ENCODE measurements at places on chromosomes 12 and 14. TPM values are rescaled to one million over a fixed set of nuclear protein-coding genes. Genes with fewer than 3 reads are reported as not detected.

Gene GPR68
- 14.0 TPM for total RNA-seq

Gene BHLHE41
- not detected for total RNA-seq

DNA sequence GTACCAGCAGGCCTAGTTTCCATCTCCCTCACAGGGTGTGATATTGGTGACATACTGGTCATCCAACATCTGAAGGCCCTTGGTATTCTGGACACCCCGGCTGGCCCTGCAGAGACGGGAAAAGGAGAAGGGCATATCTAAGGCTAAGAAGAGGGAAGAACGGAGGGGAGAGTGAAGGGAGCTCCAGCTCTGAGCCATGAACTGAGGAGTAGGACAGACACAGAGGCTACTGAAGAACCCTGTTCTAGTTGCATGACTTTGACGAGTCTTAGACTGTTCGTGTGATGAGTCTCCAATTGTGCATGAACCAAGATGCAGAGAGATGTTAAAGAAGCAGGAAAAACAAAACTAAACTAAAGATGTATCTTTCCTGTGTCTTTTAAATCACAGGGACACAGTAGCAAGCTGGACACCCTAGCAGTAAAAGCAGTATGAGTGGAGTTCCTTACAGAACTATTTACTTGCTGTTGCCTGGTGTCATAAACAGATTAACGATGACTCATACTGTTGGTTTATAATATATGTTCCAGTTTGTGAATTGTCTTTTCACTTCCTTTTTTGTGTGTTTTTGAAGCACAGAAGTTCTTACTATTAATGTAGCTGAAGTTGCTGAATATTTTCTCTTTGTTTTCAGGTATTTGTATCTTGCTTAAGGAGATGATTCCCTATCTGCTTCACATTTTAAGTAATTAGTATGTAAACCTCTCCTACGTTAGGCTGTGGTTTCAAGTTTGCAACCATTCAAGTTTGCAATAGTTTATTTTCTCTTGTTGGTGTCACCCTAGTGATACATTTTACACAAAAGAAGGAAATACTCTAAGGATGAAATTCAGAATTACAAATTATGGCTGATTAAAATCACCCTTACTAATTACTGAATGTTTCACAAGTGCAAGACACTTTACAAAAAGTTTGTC lies 15.7 kb downstream of the FAR2 start:
- H3K36me3 ChIP-seq, result no peaks in the 10 kb centered on the region
- H3K27ac ChIP-seq, result no peak overlapping the region
- peaks cover 12% of the 10 kb centered on the region for H3K4me1 ChIP-seq
- H3K27me3 ChIP-seq, result no peaks in the 10 kb centered on the region
- no peak overlapping the region for H3K4me3 ChIP-seq
- DNase-seq, result no peak

- H3K27ac ChIP-seq, result no peak overlapping the region
- DNase-seq, result peak; percentile 71
Observed at GRCh38 chr12:103877934-103878510, 37.0 kb upstream of the NT5DC3 start.

- H3K4me1 ChIP-seq, result no peaks in the 10 kb centered on the region
- H3K27ac ChIP-seq, result no peak overlapping the region
- H3K27me3 ChIP-seq, result peaks cover 5% of the 10 kb centered on the region
- no peaks in the 10 kb centered on the region for H3K36me3 ChIP-seq
- no peak for DNase-seq
- no peak overlapping the region for H3K4me3 ChIP-seq
Observed at GRCh38 chr12:125371033-125371432, 305.8 kb downstream of the AACS start.

DNA sequence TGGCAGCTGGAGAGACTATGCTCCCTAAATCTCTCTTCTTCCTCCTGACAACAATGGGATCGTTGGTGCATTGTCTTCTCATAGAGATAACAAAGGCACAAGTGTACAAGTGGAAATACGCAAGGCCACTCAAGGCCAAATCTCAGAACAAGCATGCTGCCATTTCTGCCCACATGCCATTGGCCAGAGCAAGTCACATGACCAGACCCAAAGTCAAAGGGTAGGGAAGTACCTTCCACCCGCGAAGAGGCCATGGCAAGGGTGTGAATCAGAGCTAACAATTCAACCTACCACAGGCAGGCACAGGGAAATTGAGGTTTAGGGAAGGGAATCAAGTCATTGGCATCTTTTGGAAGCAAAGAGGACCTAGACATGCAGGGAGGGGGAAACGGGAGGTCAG lies 38.5 kb upstream of the IGF1 start:
- H3K36me3 ChIP-seq, result no peaks in the 10 kb centered on the region
- H3K27ac ChIP-seq, result no peak overlapping the region
- H3K27me3 ChIP-seq, result peaks cover 6% of the 10 kb centered on the region
- no peaks in the 10 kb centered on the region for H3K4me1 ChIP-seq
- no peak for DNase-seq

- H3K4me3 ChIP-seq, result no peak overlapping the region
- H3K4me1 ChIP-seq, result peaks cover 16% of the 10 kb centered on the region
- H3K27ac ChIP-seq, result no peak overlapping the region
- DNase-seq, result no peak
- H3K36me3 ChIP-seq, result peaks cover 22% of the 10 kb centered on the region
- no peaks in the 10 kb centered on the region for H3K27me3 ChIP-seq
Observed at GRCh38 chr14:81178063-81178462, 42.7 kb downstream of the GTF2A1 start.

All from activated CD8-positive, alpha-beta T cell treated with anti-CD3 and anti-CD28 coated beads for 36 hours (primary cell).